NCI-H446 treated with DMSO at 0.1 percent for 48 hours (cell line): ENCODE measurements at places on chromosomes 1 and 21.

GRCh38 chr1:113792986-113793385 lies 19.3 kb downstream of the RSBN1 start:
- no peak for DNase-seq

- DNase-seq: no peak
These were observed 49.7 kb downstream of the KCNC4 start for GRCh38 chr1:110259770-110260169.

GRCh38 chr1:243287652-243288051 lies 31.8 kb downstream of the SDCCAG8 start:
- DNase-seq: no peak

GRCh38 chr1:12012560-12013316 lies 6.6 kb upstream of the MIIP start:
- DNase-seq: no peak
